Hippocampal formation (tissue), 2 donors: ENCODE measurements at places on chromosomes 6 and 20.
A peak's percentile ranks its signal among the peaks of the same experiment; 100 is the strongest.

DNA sequence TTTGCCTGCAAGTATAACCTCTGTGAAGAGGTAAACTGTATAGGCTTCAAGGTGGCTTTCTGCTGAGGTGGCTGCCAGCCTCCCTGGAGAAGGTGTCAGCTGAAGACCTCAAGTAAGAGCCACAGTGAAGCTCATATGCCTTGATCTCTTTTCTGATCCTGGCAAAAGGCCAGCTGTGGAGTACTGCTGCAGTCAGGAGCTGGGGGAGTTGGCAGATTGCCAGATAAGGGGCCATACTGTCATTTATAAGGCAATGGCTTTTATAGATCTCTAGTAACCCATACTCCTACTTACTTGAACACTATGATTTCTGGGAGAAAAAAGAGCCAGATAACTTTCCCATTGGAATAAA is 8.8 kb upstream of the CEP85L start:
- DNase-seq: no peak

DNA sequence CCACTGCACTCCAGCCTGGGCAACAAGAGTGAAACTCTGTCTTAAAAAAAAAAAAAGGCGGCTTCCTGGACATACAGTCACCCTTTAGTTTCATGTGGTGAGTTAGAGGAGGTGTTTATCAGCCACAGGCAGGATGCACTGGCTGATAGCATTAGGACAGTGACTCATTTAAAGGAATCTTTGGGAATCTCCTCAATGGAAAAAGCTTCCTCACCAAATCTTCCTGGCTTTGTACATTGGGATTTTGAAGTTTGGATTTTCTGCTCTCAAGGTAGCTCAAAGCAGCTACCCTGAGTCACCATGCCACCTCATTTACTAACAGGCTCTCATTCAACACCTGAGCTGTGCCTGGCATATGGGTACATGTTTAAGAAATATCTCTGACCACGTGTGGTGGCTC is 20.2 kb downstream of the PRPH2 start:
- no peak for DNase-seq

- DNase-seq: no peak
Observed at GRCh38 chr6:8108031-8108660, 5.8 kb upstream of the EEF1E1 start.

DNA sequence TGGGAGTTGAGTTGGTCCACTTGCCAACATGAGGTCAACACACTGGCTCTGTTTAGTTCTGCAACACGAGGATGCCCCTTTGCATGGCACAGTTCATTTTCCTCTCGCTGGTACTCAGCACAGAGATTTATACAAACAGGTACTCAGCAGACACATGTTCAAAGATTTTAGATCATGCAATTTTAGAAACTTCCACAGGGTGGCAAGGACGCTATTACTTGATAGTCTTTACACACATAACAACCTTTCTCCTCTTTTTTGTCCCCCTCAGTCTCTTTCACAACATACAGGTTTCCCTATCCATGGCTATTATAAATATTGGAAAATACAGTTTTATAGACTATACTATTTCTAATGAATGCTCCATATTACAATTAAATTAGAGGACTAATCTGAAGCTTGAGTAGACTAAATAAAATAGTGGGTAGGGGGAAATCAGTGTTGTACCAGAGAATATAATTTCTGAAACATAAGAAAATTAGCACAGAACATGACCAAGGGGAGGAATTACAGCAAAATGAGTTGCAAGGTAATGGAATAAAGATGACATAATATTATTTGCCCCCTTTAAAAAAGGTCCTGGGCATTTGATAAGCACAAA is 331.8 kb upstream of the BTBD3 start:
- peak; percentile 25 for DNase-seq

GRCh38 chr20:24953621-24954133 is 4.6 kb downstream of the CST7 start:
- DNase-seq: no peak

GRCh38 chr6:38508286-38508685 is 131.4 kb downstream of the BTBD9 start:
- no peak for DNase-seq

DNA sequence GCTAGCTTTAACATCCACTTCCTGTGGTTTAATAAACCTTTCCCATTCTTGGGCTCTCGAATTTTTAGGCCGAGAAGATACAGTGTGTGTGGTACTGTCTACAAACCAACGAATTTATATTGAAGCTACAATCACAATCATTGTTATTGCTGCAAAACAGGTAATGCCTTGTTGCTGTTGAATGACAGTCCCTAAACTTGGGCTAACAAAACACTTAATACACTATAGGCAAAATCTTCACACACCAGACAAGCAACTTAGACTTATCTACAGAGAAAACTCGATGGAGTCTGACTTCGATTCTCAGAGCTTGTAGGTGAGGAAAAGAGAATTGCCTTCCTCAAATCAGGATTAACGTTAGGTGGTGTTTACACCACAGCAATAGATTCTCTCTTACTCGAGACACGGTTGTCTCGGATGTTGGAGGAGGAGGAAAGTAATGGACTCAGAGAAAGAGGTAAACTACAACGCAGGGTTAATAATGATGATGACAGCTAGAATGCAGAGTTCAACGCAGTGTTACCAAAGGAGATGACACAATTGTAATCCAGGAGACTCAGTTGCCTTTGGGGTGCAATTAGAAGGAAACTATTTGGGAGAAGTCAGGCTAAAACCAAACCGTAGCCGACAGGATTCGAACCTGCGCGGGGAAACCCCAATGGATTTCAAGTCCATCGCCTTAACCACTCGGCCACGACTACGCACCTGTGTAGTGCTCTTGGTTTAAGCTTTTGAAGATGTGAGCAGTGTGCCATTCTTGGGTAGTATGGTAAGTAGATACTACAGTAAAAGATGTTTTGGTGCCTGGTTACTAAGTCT is 32.5 kb upstream of the ZNF184 start:
- DNase-seq: no peak

DNA sequence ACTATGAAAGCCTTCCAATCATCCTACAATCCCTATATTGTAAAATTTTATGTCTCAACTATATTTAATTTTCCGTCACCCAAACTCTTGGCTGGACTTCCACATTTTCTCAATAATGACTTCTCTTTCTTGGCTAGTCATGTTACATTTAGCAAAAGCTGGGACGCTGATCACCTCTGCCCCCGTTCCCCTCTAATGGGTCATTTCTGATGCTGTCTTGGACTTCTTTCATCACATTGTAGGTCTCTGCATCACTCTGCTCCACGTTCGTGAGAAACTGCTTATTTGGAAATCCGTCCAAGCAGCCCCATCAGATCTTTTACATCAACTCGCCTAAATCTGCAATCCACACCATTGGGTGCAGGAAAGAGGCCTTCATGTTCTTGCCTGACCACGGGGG is 203.8 kb downstream of the MYLK4 start:
- DNase-seq: no peak

GRCh38 chr20:47543006-47543431 is 41.3 kb downstream of the NCOA3 start:
- DNase-seq: no peak

DNA sequence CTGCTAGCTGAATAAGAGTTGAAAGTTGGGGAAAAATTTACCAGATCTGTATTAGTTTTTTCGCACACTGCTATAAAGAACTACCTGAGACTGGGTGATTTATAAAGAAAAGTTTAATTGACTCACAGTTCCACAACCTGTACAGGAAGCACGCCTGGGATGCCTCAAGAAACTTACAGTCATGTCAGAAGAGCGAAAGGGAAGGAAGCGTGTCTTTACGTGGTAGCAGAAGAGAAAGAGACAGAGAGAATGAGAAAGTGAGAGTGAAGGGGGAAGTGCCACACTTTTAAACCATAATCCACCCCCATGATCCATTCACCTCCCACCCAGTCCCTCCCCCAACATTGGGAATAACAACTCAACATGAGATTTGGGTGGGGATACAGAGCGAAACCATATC is 79.6 kb downstream of the KHDC1L start:
- DNase-seq: no peak

GRCh38 chr6:66238851-66239250 is 531.8 kb upstream of the EYS start:
- DNase-seq: no peak

DNA sequence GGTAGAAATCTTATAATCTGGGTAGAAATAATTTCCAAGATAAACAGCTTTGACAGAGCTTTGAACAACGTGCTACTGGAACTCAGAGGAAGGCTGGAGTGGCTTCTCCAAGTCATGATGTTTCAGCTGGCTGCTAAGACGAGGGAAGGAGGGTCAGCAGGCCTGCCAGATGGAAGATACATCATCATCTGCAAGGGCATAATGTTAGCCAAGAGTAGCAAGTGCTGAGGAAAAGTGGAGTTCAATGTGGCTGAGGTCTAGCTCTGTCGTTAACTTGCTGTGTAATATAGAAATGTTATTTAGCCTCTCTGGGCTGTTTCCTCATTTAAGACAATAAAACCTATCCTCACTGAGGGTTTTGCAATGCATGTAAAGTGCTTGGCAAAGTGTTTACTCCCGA is 35.1 kb downstream of the RGS17 start:
- no peak for DNase-seq

DNA sequence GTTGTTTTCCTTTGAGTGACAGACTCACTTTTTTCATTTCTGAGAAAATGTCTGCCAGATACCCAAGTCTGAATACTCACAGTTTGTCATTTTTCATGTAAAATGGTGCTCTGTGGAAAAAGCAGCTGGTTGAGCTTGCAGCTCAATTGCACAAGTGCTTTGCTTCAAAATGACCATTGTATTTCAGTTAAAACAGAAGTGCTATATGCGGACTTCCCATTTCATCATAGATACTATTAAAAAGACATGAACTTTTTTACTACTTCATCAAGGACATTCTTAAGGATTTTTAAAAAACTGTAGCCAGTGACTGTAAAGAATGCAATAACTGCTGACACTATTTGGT is 61.5 kb downstream of the KCNS1 start:
- DNase-seq: no peak

DNA sequence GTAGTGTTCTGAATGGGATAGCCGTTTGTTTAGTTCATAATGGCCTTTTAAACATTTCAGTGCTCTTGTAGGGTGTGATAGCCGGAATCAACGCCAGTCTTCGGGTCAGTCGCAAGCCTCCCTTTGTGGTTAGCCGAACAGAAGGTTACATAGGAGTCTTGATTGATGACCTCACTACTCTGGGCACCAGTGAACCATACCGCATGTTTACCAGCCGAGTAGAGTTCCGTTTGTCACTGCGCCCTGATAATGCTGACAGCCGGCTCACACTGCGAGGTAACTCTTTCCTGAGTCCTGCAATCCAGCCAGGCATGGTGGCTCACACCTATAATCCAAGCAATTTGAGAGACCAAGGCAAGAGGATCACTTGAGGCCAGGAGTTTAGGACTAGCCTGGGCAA is 20.4 kb downstream of the MTO1 start:
- no peak for DNase-seq

- DNase-seq: peak; percentile 17
Observed at GRCh38 chr20:56111961-56112730, 106.8 kb upstream of the CBLN4 start.

DNA sequence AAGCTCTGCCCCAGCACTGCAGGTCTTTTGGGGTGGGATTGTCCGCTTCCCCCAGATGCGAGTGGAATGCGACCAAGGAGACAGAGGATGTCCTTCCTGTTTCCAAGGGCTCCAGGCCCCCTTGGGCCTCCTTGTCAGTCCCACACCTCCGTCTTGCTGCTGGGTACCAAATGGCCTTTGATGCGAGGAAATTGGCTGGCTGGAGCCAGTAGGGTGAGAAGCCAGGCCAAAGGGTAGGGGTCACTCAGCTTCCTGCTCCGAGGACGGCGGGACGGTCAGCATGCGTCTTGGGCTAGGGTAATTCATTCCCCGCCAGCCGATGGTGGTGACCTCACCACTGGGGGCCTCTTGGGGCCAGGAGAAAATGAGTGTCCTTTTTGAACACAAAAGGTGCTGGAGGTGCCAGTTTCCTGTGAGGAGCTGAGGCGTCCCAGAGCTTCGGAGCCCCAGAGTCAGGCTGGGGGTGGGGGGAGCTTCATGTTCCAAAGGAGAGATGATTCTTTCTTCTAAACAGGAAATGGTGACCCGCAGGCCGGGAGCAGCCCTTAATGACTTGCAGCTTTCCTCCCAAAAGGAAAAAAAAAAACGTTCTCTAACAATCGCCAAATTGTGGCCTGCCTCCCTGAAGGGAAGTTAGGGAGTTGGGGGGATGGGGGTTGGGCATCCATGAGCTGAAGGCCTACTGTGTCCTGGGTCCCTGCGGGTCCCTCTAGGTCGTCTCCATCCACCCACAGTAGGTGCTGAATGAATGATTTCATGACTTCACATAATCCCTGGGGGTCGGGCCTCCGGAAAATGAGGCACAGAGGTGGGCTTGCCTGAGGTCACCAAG is 6.7 kb downstream of the SNAI1 start:
- no peak for DNase-seq

GRCh38 chr6:157981132-157981394 is 600 bp upstream of the SYNJ2 start:
- no peak for DNase-seq

DNA sequence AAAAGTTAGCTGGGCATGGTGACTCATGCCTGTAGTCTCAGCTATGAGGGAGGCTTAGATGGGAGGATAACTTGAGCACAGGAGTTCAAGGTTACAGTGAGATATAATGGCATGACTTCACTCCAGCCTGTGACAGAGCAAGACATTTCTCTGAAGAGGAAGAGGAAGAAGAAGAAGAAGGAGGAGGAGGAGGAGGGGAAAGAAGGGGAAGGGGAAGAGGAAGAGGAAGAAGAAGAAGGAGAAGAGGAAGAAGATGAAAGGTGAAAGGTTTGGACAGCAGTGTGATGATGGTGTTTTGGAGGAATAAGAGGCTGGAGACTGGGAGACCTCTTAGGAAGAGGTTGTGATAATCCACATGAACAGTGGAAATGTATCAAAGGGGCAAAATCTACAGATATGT is 410.7 kb upstream of the JAG1 start:
- DNase-seq: no peak

- DNase-seq: no peak
Observed at GRCh38 chr20:2382833-2383232, 2.1 kb downstream of the TGM6 start.

- DNase-seq: no peak
Observed at GRCh38 chr20:60338556-60338955, 380.3 kb downstream of the CDH26 start.

GRCh38 chr6:88246654-88247053 is 80.5 kb upstream of the CNR1 start:
- DNase-seq: no peak

DNA sequence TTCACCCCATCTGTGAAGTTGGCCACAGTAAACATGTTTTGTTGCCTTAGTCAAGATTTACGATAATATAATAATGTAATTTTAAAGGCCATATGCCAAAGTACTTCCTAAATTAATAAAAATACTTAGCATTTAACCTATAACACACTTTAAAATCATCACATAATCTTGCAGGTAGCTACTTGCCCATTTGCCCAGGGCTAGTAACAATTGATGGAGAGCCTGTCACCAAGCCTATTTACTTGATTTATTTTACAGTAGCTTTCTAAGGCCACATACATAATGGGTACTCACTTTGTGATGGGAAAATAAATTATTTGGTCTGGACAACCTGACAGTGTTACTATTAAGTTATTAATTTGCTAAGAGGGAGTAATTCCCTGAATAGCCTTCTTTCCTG is 14.5 kb downstream of the BTBD9 start:
- DNase-seq: no peak

GRCh38 chr20:15440049-15440820 is 1102.8 kb upstream of the FLRT3 start:
- DNase-seq: no peak

- DNase-seq: no peak
Observed at GRCh38 chr6:163209005-163209404, 205.5 kb upstream of the QKI start.
